ENCODE measurements at places on chromosomes 6 and 20.
A peak's percentile ranks its signal among the peaks of the same experiment; 100 is the strongest.

- DNase-seq: no peak
These were observed 24.5 kb downstream of the PYGB start for GRCh38 chr20:25272223-25273000.

DNA sequence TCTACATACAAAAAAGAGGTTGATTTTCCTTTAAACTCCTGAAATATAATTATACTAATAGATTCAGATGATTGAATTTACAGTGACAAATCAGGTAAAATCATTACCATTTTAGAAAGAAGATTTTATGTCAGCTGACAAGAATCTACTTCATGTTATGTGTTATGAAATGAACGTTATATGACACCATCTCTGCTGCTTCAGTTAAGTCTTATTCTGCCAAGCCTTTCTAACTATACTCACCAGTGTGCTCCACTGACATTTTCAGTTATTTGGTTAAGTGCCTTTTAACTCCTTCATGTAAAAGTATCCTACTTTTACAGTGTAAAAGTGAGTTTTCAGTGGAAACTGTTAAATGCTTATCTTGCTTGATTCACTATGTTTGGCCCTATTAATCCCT lies 80.4 kb downstream of the RWDD2A start:
- no peak for DNase-seq

DNA sequence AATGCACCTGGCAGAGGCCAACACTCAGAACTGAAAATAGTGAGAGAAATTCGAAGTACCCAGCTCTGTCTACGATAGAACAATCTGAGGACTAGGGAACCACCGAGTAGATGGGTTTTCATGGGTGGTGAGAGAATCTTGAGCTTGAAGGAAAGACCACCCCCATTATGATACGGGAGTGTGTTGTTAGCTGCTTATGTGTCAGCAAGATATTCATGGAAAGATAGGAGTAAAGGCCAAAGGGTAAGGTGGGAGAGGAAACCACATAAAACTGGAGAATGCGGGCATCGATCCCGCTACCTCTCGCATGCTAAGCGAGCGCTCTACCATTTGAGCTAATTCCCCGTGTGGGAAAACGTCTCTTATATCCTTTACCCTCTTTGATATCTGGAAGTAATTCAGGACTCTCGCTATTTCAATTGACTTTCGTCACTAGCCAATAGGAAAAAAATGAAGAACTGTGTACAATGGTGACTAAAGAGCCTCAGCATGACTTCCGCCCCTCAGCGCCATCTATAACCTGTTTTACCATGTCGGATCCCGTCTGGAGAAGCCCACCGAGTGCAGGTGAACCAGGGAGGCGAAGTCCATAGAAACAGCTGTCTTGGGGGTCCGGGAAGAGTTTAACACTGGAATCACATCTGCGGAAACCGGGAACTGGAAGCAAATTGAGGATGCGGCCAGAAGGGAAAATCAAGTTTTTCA lies 25.0 kb upstream of the ABT1 start:
- no peak for DNase-seq

- no peak for DNase-seq
These were observed 8.0 kb downstream of the PGM3 start for GRCh38 chr6:83185096-83185495.

GRCh38 chr6:99668036-99668705 lies 61.5 kb downstream of the PRDM13 start:
- no peak for DNase-seq

GRCh38 chr20:610130-611046 lies at the start of gene TCF15:
TCF15 (minus strand) TSS chr20:610309; CDS start chr20:610237, 72 bp downstream.
- no peak for DNase-seq

GRCh38 chr6:108526739-108527174 lies 34.0 kb upstream of the FOXO3 start:
- no peak for DNase-seq

DNA sequence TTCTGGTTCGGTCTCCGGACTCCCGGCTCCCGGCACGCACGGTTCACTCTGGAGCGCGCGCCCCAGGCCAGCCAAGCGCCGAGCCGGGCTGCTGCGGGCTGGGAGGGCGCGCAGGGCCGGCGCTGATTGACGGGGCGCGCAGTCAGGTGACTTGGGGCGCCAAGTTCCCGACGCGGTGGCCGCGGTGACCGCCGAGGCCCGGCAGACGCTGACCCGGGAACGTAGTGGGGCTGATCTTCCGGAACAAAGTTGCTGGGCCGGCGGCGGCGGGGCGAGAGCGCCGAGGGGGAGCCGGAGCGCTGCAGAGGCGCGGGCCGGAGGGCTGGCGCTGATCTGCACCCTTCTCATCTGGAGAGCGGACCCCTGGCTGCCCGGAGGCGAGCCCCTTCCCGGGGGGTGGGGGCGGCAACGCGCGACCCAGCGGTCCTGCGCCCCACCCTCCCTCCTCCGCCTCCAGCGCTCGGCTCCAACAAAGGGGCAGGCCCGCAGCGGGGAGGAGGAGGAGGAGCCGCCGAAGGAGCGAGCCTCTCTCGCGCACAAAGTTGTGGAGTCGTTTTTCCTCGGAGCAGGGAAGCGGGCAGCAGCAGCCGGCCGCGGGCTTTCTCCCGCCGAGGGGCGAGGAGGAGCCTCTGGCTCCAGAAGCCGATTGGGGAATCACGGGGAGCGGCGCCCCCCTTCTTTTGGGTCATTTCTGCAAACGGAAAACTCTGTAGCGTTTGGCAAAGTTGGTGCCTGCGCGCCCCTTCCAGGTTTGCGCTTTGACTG lies at the start of gene UTRN:
TSS of gene UTRN (plus strand) at position 553 of the 765 bp plus-strand sequence. CDS start 6,494 bp downstream, outside the sequence.
- peak; percentile 7 for DNase-seq

GRCh38 chr20:1173698-1174097 lies 11.1 kb downstream of the TMEM74B start:
- no peak for DNase-seq
